ENCODE measurements at places on chromosomes 2 and 18.

DNA sequence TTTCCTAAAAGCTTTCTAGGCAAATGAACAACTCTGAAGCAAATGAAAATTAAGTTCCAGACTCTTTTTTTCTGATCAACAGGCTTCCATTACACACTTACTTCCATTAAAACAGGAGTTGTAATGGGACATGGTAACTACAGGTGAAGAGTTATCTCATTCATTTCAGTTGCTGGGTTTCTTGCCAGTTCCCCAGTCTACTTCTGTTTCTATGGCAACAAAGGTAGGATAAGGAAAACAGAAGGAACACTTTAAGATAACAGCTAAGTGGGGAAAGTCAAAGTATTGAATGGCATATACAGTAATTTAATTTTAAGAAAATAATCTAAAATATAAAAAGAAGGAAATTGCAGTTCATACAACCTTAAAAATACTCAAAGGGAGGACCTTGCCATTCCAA is 25.1 kb downstream of the BAZ2B start:
- DNase-seq = no peak

DNA sequence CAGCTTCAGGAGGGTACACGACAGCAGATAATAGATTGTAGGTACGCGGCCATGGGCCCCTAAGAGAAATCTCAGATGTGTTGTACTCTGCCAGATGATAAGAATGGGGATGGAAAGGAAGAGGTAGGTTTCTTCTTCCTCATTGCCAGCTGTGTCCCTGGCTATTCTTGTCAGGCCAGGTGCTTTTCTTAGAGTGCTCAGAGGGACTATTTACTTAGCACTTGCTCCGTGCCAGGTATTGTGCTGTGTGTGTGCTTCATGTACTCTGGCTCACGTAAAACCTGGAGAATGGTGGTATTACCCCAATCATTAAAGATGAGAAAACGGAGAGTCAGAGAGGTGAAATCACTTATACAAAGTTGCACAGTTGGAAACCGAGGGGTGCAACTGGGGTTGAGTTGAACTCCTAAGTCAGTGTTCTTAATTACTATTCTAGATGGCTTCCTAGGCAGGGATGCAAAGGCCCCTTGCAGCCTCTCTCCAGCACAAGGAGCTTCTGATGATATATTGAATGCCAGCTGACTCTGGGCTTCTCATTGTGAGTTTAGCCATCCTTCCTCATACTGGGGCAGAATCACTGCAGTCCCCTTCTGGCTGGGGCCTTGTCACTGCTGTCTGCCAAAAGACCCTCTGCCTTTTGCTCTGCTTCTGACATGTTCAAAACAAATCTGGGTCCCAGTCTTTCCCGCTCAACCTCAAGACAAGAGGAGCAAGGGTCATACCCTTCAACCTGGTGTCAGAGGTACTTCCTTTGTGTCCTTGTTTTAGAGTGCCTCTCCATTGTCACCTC is 60.7 kb downstream of the LYPD1 start:
- DNase-seq = no peak

- DNase-seq = peak; percentile 67
Measured at GRCh38 chr18:3995476-3996102, 459.5 kb downstream of the DLGAP1 start.

GRCh38 chr2:205769879-205770278 is 87.6 kb downstream of the NRP2 start:
- DNase-seq = peak; percentile 28

DNA sequence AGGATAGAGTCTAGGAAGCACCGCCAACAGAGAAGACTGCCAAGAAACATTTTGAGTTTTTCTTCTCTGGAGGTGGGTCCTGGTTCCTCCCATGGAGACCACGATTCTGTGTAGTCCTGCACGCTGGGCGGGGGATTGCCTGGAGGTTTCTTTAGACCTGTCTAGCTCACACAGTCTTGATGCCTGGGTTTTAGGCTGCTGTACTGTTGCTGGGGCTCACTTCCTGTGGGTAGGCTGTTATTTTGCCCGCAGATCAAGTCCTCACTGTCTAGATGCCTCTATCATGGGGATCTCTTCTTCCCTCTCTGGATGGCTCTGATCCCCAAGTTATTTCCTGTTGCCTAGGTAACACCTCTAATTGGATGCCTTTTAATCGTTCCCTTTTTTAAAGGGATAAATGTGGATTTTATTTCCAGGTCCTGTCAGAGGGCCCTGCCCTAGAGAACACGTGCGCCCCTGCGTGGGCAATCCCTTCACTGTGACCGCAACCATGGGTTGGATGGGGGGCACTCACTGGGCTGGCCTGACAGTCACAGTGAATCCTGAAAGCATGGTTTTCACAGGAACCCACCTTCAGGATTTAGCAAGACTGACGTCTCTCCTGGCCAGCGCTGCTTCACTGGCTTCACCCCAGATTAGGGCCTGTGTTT is 115.7 kb downstream of the MSH2 start:
- no peak for DNase-seq

- no peak for DNase-seq
Measured at GRCh38 chr18:78309924-78310323, 669.7 kb upstream of the SALL3 start.

GRCh38 chr2:216807857-216808272 is 52.0 kb downstream of the TNP1 start:
- peak; percentile 8 for DNase-seq

GRCh38 chr2:40760071-40760666 is 308.3 kb upstream of the SLC8A1 start:
- DNase-seq = peak; percentile 52

GRCh38 chr2:1521191-1521877 is 108.1 kb downstream of the TPO start:
- no peak for DNase-seq

DNA sequence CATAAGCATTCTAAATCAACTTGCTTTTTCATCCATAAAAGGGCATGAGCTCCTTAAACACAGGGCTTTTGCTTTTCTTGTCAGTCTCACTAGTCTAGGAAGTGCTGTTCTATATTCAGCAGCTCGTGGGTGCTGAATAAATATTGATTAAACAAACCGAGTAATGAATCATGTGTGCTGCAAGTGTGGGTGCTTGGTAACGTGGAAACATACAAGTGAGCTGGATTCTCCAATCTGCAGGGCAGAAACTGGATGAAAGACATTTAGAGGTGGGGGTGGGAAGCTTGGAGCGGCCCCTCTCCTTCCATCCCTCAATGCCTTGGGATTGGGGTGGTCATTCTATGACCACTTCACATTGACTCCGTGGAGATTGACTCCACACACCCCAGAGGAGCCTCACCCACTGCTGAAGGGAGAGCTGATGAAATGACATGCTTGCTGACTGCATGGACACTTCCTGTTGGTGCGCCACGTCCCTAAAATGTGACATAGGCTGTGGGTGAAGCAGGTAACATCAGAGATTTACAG is 114.6 kb downstream of the DOCK10 start:
- DNase-seq = peak; percentile 93

GRCh38 chr2:106607371-106607770 is 120.2 kb downstream of the CD8B2 start:
- DNase-seq = no peak

DNA sequence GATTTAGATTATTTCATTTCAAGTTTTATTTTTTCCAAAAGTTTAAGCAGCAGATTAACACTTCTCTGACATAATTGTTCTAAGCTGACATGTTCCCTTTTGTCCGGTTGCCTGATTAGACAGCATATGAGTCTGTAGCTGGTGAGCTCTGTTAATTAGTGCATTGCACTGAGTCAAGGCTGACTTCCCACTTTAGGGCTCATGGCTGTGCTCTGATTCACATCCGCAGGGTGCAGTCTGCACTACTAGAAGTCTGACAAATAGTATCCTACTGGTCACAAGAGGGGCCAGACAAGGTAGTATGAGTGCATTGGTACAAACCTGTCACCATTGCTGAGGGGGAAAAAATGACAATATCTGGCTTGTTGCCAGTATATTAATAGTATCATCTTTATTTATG is 443.9 kb upstream of the ZNF804A start:
- DNase-seq = peak; percentile 42

GRCh38 chr2:60481257-60481656 is 72.2 kb downstream of the BCL11A start:
- no peak for DNase-seq

DNA sequence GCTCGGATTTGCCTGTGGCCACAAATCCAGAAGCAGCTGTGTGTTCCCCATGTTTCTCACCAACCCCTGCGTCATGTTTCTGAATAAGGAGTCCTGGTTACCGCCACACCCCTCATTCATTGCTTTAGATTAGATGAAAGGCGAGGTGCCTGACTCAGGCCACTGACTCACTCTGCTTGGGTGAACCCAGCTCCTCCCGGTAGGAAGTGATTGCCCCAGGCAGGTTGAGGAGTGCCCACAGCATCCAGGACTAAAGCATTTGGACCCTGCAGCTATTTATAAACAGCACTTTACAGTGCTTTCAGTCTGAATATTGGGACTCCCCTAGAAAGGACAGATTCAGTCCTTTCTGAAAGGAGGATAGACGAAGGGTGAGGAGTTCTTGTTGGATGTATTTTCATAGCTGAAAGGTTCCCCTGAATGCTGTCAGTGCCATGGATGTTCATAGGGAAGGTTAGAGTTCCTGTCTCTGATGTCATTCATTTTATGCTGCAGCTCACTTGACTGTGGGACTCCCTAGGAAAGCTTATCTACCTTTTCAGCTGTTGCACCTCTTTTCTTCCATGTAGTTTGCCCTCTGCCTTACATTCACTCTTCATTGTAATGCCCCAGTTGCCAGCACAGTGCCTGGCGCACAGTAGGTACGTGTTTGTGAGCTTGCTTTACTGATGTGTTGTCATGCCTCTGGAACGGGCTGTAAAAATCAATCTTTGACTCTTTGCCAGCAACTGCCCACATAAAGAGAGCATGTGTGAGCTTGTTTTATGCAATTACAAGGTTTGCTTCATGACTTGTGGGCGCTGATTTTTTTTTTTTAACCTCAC is 14.9 kb downstream of the ITGA6 start:
- DNase-seq = peak; percentile 100

DNA sequence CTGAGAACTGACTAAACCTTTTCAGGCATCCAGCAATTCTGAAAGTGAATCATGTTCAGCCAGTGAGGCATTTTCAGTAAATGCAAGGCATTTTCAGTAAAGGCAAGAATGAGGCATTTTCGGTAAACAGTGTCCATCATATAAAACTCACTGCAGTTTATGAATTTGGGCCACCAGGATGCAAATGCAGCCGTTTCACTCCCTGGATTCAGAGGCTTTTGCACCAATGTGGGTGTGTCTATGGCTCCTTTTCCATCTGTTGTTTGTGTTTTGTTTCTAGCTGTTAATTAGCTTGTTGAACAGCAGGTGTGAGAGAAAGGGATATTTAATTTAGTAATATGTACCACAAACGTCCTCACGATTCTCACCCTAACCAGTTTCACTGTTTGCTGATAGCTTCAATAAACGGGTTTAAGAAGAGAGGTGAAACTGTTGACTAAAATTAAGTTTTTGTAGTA is 116.3 kb upstream of the PGAP1 start:
- DNase-seq = no peak
